ENCODE measurements at places on chromosomes 11 and 22. TPM values are rescaled to one million over a fixed set of nuclear protein-coding genes. Genes with fewer than 3 reads are reported as not detected.
A peak's percentile ranks its signal among the peaks of the same experiment; 100 is the strongest.

DNA sequence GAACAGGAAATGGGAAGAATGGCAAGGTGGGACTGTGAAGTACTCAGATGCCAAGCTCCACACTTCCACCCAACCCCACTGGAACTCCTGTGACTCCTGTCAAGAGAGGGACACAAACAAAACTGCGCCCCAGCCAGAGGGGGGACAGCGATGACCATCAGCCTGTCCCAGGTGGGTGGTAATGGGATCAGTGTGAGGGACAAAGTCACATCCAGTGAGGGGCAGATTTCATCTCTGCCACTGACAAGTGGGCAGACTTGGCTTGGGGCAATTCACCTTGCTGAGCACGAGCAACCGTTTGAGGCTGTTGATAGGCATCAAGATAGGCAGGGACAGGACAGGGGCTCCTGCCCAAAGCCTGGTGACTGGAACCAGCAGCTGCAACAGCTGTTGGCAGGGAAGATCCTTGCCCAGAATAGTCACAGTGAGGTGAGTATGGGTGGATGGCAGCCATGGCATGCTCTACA, 105.4 kb upstream of the PITPNB start:
- H3K27me3 ChIP-seq = no peaks in the 10 kb centered on the region
- DNase-seq = no peak
- no peak overlapping the region for H3K27ac ChIP-seq
- H3K4me3 ChIP-seq = no peak overlapping the region
- H3K36me3 ChIP-seq = no peaks in the 10 kb centered on the region
- peaks cover 24% of the 10 kb centered on the region for H3K4me1 ChIP-seq

DNA sequence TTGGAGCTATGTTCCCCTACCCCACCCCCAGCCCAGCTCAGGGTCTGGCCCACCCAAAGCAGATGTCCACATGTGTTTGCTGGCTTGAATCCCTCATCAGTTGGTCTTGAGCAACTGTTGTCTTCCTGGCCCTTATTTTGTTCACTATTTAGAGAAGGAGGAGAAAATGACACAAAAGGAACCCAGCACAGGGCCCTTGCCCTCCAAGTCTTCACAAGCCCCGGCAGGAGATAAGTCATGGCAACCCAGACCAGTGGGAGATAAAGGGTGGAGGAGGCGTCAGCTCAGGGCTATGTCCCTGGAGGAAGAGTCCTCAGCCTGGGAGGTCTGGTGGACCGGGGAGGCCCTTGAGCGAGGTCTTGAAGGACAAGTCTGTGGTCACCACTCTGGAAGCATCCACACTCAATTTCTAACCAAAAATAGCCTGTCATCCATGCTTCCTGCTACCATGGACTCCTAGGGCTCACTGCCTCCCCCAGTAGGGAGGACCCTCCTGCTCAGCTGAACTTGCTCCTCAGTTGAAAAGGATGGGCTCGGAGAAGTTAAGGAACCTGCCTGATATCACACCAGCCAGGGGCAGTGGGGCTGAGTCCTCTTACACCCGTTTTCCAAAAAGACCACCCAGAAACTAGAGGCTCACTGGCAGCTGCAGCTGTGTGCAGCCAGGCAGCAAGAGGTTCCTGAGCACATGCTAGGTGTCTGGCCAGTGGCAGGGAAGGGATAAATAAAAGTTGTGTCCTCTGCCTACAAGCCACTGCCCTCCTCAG, 1.8 kb upstream of the RAB3IL1 start:
- H3K27me3 ChIP-seq = no peaks in the 10 kb centered on the region
- peaks cover 44% of the 10 kb centered on the region for H3K4me1 ChIP-seq
- no peak for DNase-seq
- H3K36me3 ChIP-seq = no peaks in the 10 kb centered on the region
- H3K27ac ChIP-seq = peak overlapping the region; percentile 31
- H3K4me3 ChIP-seq = no peak overlapping the region

GRCh38 chr22:30859714-30860095, 108.9 kb downstream of the MORC2 start:
- DNase-seq = no peak
- H3K27me3 ChIP-seq = no peaks in the 10 kb centered on the region
- no peaks in the 10 kb centered on the region for H3K36me3 ChIP-seq
- no peak overlapping the region for H3K4me3 ChIP-seq
- H3K27ac ChIP-seq = no peak overlapping the region

DNA sequence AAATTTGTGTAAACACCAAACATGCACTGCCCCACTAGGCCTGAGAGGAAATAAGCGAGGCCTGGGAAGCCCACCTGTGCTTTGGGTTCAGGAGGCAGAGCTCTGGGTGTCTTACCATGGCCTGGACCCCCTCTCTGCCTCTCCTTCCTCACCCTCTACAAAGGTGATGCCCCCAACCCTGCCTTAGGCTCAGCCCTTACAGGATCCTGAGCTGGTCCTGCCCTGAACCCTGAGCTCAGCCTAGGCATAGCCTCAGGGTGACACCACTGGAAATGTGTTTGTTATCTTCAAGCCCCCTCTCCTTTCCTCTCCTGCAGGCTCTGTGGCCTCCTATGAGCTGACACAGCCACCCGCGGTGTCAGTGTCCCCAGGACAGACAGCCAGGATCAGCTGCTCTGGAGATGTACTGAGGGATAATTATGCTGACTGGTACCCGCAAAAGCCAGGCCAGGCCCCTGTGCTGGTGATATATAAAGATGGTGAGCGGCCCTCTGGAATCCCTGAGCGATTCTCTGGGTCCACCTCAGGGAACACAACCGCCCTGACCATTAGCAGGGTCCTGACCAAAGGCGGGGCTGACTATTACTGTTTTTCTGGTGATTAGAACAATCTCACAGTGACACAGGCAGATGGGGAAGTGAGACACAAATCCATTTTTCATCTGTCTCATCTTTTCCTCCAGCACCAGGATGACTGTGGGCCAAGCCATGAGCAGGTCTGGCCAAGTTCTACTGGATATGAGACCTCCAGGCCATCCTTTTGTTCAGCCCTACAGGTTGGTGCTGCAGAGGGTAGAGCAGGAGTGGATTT, 117.8 kb downstream of the GGTLC2 start:
- no peak overlapping the region for H3K27ac ChIP-seq
- H3K36me3 ChIP-seq = no peaks in the 10 kb centered on the region
- peaks cover 3% of the 10 kb centered on the region for H3K27me3 ChIP-seq
- no peak for DNase-seq
- no peak overlapping the region for H3K4me3 ChIP-seq
- no peaks in the 10 kb centered on the region for H3K4me1 ChIP-seq

GRCh38 chr11:59857439-59858434, 8.6 kb downstream of the TCN1 start:
- H3K4me3 ChIP-seq = no peak overlapping the region
- DNase-seq = no peak
- no peaks in the 10 kb centered on the region for H3K27me3 ChIP-seq

The FAM89B gene
- total RNA-seq = 42.8 TPM
